GM23248 (cell line): ENCODE measurements at places on chromosomes 12 and 14.

DNA sequence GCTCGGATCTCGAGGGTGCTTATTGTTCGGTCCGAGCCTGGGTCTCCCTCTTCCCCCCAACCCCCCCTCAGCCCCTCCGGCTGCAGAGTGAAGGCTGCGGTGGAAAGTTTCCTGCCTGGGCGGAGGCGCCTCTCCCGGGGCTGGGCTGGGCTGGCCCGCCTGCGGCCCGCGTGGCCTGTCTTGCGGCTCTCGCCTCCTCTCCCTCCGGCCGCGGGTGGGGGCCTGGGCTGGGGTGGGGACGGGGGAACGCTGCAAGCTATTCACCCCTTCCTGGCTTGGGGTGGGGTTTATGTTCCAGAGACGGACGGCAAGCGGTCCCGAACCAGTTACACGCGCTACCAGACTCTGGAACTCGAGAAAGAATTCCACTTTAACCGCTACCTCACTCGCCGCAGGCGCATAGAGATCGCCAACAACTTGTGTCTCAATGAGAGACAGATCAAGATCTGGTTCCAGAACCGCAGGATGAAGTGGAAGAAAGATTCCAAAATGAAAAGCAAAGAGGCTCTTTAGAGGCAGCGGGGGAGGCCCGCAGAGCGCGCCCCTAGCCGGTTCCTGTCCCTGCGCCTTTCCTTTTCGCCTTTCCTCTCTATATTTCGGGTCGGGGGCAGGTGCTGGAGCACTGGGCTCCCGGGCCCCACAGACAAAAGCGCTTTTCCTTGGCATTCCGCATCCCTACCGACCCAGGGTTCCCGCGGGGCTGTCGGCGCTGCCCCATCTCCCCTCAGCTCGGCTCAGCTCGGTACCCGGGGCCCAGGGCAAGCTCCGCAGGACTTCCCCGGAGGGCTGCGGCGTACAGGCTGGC is 1.3 kb downstream of the HOXC5 start:
- DNase-seq = peak; percentile 74

- no peak for DNase-seq
These were observed 748 bp upstream of the ACVRL1 start for GRCh38 chr12:51906430-51907082.

DNA sequence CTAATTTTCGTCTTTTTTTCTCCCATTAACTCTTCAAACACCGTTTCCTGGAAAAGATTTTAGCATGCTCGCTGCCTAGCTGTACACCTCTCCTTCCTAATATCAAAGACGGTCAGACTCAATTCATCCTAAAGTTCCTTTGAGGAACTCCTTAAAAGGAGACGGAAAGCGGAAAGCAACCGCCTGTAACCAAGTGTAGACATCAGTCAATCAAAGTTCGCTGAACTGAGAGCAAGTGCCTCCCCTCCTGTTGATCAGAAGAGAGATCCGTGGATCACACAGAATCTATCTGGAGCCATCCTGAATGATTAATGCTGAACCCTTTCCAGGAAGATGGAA is 412 bp upstream of the TEP1 start:
- peak; percentile 29 for DNase-seq

DNA sequence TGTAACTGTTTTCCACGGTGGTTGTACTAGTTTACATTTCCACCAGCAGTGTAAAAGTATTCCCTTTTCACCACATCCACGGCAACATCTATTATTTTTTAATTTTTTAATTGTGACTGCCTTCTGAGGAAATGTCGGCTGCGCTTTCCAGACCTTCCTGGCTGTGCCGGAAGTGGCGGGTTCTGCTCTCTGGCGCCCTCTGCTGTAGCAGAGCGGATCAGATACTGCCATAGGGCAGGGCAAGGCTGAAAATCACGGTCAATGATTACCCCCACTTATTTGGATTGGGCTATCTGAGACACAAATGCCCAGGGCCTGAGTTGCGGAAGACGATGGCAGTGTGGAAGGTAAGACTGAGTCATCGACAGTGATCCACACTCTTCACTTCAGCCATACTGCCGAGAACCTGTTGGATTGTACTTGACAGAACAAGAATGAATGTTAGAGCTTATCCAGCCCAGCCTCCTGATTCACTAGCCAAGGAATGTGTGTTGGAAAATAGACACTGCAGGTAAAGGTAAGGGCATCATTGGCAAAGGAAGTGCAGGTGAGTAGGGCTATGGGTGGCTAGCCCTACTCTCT is 124.2 kb downstream of the NTF3 start:
- no peak for DNase-seq

DNA sequence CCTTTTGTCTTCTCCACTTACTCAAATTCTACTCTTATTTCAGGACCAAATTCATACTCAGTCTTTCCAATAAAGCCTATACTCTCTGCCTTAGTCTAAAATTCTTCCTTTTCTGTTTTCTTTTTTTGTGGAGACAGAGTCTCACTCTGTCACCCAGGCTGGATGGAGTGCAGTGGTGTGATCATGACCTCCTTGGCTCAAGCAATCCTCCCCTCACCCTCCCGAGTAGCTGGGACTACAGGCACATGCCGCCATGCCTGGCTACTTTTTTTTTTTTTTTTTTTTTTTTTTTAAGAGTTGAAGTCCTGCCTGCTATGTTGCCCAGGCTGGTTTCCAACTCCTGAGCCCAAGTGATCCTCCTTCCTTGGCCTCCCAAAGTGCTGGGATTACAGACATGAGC is 11.9 kb downstream of the SRP54 start:
- no peak for DNase-seq

GRCh38 chr14:98946940-98947339 is 325.1 kb downstream of the BCL11B start:
- DNase-seq = peak; percentile 2

- no peak for DNase-seq
These were observed 11.7 kb downstream of the TTC7B start for GRCh38 chr14:90804292-90805083.

DNA sequence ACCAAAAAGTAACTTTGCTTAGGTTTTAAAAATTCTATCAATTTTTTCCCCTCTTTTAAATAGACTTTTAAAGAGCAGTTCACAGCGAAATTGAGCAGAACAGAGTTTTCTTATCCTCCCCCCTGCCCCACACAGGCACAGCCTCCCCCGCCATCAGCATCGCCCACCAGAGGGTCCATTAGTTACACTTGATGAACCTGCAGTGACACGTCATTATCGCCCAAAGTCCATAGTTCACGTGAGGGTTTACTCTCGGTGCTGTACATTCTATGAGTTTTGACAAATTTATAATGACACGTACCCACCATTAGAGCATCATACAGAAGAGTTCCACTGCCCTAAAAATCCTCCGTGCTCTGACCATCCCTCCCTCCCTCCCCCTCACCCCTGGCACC is 58.4 kb downstream of the FZD10 start:
- DNase-seq = no peak

DNA sequence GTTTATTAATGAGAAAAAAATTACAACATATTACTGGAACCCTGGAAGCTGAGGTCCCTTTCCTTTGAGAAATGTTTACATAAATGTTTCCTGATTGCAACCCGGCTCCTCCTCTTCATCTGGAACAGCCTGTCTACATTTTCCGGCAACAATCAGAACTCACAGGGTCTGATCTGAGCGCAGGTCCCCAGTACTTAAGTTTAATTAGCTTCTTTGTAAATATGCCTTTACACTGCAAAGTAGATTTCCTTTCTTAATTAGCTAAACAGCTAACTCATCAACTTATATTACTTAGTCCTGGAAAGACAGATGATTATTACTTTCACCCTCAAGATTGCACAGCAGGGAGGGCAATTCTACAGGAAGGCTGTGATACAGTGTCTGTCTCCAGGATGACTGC is 213.0 kb downstream of the MON2 start:
- no peak for DNase-seq

DNA sequence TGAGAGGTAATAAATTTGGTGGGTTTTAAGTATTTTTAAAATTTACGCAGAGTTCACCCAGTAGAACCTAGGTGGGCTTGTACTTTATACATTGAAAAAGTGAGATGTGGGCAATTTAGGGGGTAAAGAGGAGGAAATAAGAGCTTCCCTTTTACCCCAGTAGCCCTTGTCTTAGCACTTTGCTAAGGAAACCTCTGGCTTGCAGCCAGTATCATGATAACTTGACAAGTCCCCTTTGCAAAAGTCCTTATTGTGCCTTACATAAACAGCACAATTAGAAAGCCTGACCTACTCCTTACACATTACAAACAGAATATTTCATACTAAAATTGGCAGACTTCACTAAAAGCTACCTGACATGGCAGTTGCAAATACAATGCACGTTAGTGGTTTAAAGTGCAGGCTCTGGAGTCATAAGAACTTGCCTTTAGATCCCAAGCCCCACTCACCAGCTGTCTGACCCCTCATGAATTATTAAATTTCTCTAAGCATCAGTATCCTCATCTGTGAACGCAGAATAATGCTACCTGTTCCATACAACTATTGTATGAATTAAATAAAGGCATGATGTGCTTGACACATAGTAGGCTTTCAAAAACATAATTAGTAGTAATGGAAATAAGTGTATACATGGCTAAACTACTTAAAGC is 53.2 kb upstream of the NELL2 start:
- no peak for DNase-seq

- DNase-seq = no peak
These were observed 58.0 kb downstream of the TMEM116 start for GRCh38 chr12:111954969-111955368.

- no peak for DNase-seq
These were observed 96.3 kb upstream of the CCND2 start for GRCh38 chr12:4177262-4177661.

- DNase-seq = peak; percentile 32
These were observed 96.0 kb downstream of the RASSF9 start for GRCh38 chr12:85740186-85740585.

- no peak for DNase-seq
These were observed 24.6 kb upstream of the KIF26A start for GRCh38 chr14:104113631-104114420.

GRCh38 chr12:118359541-118359915 is 13.2 kb downstream of the TAOK3 start:
- DNase-seq = no peak

DNA sequence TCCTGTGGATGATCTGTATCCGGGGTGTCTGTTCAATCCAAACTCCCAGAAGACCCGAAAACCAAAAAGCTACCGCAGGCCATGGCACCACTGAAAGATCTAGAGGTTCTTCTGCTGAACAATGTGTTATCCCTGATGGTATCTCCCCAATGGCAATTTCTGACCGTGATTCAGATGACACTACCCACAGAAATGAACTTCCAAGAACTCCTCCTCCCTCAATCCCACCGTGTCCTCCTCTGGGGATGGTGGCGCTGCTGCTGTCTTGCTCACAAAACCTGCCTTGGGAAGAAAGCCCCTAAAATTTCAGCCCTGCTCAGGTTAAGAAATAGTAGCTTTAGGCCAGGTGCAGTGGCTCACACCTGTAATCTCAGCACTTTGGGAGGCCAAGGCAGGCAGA is 7.8 kb downstream of the CRACR2A start:
- no peak for DNase-seq

- DNase-seq = no peak
These were observed 9.1 kb downstream of the KRT8 start for GRCh38 chr12:52895726-52896189.

DNA sequence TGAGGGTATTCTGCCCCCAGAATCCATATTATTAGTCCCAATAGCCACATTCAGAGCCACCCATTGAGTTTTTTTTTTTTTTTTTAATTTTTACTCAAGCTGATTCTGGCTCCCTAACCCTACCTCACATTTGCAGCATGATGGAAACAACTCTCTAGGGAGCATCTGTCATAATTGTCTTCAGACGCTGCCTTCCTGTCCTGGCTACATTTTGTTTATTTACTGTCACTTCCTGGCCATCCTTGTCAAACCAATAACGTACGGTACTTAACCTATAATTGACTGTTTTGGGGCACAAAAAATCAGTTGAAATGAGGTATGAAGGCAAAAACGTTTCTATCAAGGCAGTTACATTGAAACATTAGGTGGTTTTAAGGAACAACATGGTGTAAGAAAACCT is 2.1 kb downstream of the GLIPR1 start:
- peak; percentile 40 for DNase-seq

DNA sequence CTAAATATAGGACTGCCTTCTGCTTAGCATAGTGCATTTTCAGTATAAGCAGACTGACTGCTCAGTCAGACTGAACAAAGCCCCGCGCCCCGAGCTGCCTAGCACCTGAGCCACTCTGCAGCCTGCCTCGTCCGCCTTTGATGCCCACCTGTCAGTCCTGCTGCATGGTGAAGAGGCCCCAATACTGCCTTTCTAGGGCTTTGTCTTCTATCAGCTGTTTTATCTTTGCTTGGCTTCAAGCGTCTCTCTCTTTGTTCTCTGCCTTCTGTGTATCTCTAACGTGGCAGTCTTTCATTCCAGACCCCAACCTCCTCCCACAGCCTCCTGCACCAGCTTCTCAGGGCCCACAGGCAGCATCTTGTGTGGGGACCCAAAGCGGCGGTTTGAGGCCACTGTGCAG is 1001.0 kb downstream of the VRK1 start:
- DNase-seq = no peak

GRCh38 chr12:6334940-6335450 is 6.9 kb downstream of the TNFRSF1A start:
- peak; percentile 48 for DNase-seq

DNA sequence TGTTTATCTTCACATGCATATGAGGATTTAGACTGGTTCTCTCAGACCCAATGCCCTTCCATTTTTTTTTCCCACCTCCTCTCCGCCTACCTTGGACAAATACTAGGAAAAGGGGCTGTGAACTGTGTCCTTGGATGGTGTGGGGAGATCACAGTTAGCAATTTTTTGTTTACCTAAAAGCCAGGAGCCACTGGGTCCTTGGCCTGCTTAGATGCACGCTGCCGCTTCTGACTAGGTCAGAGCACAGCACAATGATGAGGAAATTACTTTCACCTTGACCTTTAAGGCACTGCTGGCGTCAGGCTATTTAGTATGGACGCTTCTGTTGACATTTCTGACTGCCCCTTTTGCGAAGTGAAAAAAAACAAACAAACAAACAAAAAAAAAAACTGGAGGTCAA is 1.9 kb downstream of the CCDC38 start:
- DNase-seq = no peak

GRCh38 chr14:103155826-103156394 is 32.6 kb downstream of the TNFAIP2 start:
- DNase-seq = no peak

DNA sequence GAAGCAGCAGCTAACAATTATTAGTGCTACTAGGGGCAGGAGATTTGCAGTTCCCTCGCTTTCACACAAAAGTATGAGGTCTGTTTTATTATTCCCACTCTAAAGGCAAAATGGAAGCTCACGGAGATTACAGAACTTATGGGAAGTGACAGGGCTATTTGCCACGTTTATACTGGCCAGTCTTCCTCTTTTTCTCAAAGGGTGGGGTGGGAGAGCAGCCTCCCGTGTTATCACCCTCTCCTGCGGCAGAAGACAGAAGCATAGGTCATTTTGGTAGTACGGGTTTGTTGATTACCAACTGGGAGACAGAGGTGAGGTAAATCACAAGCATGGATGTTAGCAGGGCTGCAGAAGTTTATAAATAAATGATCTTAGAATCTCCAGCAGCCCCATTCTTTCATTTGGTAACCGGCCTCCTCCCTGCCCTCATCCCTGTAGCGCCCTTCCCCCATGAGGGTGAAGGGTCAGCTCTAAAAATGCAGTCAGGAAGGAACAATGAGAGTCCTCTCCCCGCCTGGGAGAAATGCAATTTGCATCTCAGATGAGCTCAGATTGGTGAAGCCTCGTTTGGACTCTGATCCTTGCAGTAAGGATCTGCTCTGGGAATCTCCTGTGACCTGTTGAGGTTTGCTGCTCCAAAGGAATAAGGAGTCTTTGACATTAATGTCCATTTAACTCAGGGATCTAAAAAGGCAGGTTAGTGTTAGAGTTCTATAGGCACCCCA is 44.7 kb upstream of the SINHCAF start:
- no peak for DNase-seq
